ENCODE measurements at places on chromosomes 5 and 9. TPM values are rescaled to one million over a fixed set of nuclear protein-coding genes. Genes with fewer than 3 reads are reported as not detected.

The CTNND2 gene
- not detected for total RNA-seq

The CXCL14 gene
- total RNA-seq = not detected

The RIMOC1 gene
- 8.4 TPM for total RNA-seq

The CCDC152 gene
- 0.56 TPM for total RNA-seq

The IL4 gene
- not detected for total RNA-seq

The SNX2 gene
- total RNA-seq = 44.8 TPM

The PITX1 gene
- total RNA-seq = 0.09 TPM

The MBLAC2 gene
- 4.4 TPM for total RNA-seq

Measured in endothelial cell of coronary artery (primary cell).